ENCODE measurements at places on chromosomes 7 and 10.

- DNase-seq: no peak
Observed at GRCh38 chr10:65864036-65864435, 1061.8 kb upstream of the LRRTM3 start.

GRCh38 chr7:132160611-132161532 lies 415.4 kb downstream of the PLXNA4 start:
- DNase-seq: no peak

DNA sequence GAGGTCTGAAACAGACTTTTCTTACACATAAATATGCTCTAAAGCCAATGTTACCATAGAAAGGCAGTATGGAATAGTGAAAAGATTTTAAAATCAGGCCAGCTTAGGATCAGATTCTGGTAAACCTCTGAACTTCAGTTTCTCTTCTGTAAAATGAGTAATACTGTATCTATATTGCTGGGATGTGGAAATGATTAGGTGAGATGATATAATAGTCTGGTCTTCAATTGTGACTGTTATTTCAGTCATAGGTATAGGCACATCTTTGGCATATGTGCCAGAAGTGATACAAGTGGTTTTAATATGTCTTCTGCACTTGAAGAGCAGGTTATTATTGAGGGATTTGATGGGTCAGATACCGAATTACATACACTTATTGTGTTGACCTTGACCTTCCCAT lies 7.2 kb downstream of the ZNF277 start:
- no peak for DNase-seq

DNA sequence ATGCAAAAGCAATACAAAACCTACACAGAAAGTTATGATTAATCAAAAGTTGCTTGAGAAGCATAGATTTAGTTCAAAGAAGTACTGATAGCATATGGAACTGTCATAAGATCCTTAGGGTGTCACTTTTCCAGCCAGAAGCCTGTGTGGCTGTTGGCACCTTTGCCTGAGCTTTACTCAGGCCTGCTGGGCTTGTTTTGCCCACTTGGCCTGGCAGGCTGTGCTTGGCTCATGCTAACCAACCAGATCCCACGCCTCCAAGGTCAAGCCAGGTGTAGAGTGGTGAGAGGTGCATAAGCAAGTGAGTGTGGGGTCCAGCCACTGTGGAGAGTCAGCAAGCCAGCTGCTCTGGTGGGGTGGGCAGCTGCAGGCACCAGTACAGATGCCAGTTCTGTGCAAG lies 12.0 kb upstream of the LIPA start:
- no peak for DNase-seq

- DNase-seq: peak; percentile 25
Observed at GRCh38 chr10:86391236-86391840, 24.7 kb upstream of the GRID1 start.

DNA sequence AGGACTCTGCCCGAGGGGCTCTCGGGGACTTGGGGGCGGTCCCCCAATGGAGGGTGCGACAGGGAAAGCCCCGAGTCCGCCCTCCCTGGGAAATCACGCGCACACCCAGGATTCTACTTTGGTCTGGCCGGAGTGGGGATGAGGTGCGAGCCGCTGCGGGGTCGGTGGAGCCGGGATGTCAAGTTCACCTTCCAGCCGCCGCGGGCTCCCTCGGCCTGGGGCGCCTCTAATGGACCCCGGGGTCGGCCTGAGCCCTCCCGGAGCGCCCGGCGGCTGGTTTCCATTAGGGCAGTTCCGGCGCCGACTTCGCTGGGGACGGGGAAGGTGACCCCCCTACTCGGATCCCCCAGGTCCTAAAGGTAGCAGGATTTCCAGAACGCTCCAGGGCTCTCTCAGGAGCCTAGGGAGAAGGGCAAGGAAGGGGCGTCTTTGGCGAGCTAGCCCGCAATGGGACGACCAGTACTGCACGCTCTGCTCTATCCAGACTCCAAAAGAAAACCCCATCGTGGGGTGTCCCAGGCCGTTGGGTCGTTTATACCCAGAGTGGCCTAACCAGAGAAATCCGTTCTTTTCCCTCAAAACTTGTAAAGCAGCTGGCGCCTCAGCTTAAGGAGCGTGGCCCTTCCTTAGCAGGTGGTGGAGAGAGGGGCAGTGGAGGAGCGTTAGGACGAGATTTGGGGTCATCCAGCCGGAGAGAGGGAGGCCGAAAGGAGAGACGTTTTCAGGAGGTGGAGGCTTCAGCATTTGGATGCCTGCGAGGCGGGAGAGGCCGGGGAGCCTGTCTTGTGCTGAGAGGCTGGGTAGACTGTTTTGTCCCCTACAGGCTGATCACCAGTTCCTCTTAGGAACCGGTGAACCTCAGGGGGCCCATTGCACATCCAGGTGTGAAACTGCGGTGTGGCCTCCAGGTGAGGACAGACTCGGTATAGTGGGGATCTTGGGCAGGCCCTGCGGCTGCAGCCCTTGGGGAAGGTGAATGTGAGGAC lies 860 bp upstream of the WDR86 start:
- DNase-seq: no peak

DNA sequence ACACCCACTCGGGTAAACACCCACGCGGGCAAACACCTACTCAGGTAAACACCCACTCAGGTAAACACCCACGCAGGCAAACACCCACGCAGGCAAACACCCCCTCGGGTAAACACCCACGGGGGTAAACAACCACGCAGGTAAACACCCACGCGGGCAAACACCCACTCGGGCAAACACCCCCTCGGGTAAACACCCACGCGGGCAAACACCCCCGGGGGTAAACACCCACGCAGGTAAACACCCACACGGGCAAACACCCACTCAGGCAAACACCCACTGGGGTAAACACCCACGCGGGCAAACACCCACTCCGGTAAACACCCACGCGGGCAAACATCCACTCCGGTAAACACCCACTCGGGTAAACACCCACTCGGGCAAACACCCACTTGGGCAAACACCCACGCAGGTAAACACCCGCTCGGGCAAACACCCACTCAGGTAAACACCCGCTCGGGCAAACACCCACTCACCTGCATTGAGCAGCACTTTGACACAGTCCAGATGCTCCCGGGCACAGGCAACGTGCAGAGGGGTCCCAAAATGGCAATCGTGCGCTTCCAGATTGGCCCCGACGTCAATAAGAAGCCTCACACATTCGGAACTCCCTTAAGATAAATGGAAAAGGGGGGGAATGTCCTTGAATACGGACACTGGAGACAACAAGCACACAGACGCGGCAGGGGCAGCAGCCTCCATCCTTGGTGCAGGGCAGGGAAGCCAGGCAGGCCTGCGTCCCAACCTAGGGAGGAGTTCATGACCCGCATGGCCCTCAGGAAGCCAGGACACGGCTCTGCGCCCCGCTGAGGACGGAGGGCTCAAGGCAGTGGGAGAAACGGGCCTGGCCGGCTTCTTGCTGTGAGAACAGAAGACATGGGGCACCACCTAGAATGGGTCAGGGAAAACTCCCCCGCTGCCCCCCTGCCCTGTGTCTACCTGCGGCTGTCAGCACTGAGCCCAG lies 17.6 kb downstream of the ASB13 start:
- DNase-seq: no peak

GRCh38 chr10:61124756-61125530 lies 181.0 kb upstream of the RHOBTB1 start:
- no peak for DNase-seq

- peak; percentile 2 for DNase-seq
Observed at GRCh38 chr10:10418387-10418786, 599.3 kb upstream of the CELF2 start.

- no peak for DNase-seq
Observed at GRCh38 chr7:711922-712380, 14.5 kb upstream of the DNAAF5 start.

DNA sequence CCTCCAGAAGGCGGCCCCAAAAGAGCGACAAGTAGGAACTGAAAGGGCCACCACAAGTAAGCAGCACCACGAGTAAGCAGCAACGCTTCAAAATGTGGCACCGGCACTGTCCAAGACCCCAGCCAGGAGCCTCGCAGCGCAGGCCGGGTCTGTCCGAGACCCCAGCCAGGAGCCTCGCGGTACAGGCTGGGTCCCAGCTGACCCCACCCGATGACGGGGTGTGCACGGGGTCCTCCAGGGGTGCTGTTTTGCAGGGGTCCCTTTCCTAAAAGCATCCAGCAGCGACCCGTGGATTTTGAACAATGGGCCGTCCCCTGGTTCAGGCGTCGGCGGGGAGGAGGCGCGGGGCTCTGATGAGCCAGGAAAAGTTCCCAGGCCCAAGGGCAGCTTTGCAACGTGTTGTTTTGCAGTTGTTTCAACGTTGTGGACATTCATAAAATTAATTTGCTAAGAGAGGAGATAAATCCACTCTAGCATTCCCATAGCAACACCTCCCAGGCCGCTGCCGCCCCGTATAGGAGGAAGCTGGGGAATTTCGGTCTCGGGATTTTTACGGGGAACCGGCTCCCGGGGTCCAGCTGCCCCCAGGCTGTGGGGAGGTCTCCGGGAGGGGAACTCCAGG lies 51.6 kb upstream of the PDGFA start:
- DNase-seq: no peak

GRCh38 chr7:154451480-154452457 lies 399.6 kb downstream of the DPP6 start:
- DNase-seq: no peak

DNA sequence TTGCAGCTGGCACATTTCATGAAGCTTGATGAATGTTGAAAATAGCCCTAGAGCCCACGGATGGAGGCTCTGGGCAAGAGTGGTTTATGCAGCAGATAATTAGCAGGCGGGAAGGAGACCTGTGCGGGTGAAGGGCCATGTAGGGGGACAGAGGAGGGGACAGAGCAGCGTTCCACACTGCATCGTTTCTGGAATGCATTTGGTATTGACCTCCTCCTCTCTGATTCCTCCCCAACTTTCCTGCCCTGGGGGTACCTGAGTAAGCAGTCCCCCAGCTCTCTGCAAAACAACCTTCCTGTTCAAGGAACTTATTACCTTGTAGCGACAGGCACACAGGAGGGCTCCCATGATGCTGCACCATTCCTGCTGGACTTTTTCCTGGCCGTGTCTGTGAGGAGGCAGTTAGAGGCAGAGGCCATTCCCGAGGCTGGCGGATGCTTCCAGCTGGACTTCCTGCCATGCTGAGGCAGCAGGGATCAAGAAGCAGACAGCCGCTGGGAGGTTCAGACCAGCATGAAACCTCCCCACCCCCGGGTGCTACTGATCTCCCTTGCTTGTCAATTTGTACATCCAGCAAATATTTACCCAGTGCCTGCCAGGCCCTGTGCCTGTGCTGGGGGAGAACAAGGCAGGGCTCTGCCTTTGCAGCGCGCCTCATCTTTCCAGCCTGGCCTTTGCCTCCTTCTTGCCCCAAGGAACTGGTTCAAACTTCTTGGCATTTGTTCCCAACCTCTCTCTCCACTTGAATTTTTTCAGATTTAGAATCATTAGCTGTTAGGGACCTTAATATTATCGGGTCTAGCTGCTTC lies 28.7 kb downstream of the SLC29A3 start:
- no peak for DNase-seq

DNA sequence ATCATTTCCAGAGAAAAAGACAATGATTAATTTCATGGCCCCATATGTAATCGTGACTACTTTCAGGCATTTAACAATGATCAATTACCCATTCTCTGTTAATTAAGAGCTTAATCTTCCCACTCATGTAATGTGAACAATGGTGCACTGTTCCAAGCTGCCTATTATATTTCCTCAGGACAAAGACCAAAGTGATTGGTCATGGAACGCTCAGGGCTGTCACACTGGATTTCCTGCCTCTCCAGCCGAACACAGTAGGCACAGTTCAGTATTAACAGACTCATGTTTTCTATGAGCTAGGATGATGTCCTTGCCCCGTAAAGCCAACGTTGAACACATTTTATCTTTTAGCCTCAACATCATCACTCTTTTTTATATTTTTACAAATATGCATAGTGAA lies 142.7 kb upstream of the FZD8 start:
- DNase-seq: no peak

DNA sequence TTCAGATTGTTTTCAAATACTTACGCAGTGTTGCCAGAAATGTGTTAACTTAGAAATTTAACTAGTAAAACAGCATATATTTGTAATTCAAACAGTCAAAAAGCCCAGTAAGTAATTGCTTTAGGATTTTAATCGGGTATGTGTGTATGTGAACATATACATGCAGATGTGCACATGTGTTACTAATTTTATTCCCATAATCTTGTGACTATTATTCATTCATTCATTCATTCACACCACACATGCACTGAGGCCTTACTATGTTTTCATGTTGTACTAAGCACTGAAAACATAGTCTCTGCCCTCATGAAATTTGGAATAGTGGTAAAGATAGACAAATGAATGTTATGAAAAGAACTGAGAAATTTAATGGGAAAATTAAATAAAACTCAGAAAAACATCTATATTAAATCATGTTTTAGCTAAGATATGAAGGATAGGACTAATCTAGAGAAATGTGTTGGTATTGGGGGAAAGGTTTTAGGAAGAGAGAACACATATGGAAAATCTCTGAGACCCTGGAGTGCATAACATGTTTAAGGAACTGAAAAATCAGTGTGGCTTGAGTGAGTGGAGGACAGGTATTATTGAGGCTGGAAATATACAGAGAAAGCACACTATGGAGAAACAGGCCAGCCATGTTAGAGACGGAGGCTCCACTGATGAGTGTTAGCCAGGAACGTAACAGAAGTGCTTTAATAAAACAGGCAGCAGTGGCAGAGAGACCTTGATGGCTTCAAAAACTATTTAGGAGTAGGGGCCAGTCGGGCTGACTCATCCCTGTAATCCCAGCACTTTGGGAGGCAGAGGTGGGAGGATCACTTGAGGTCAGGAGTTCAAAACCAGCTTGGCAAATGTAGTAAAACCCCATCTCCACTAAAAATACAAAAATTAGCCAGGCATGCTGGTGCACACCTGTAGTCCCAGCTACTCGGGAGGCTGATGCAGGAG lies 80.3 kb downstream of the HDAC9 start:
- no peak for DNase-seq

DNA sequence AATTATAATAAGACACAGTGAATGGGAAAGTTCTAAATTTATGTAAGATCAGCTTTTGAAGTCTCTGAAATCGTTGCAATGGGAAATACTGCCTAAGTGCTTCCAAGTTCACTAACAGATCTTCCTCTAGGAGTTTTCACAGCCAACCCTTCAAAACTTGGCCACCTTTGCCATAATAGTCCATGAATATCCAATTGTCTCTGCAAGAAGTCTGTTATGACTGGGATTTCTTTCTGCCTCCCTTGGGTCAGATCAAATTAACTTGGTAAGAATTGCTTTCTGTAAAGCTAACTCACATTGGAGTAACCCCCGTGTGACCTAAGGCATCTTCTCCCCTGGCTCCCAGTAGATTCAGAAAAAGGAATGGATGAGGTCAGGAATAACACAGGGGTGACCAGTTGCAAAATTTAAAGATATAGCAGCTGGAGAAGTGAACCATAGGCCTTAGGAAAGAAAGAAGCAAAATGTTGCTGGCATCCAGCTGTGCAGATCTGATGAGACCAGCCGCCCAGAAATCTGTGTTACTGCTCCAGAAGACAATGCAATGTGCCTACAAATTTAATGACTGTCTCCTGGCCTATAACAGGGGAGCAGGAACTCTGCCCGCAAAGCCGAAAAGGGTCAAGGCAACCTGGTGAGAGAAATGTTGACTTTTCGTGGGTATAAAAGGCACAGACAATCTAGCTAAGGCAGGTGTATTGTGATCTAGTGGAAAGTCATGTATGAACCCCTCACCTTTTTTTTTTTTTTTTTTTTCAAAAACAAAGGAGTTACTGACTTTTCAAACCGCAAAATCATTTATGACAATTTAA lies 7.5 kb upstream of the OPTN start:
- no peak for DNase-seq

GRCh38 chr7:40583667-40584444 lies 449.1 kb downstream of the SUGCT start:
- no peak for DNase-seq
